ENCODE measurements at places on chromosomes 5 and 9.

DNA sequence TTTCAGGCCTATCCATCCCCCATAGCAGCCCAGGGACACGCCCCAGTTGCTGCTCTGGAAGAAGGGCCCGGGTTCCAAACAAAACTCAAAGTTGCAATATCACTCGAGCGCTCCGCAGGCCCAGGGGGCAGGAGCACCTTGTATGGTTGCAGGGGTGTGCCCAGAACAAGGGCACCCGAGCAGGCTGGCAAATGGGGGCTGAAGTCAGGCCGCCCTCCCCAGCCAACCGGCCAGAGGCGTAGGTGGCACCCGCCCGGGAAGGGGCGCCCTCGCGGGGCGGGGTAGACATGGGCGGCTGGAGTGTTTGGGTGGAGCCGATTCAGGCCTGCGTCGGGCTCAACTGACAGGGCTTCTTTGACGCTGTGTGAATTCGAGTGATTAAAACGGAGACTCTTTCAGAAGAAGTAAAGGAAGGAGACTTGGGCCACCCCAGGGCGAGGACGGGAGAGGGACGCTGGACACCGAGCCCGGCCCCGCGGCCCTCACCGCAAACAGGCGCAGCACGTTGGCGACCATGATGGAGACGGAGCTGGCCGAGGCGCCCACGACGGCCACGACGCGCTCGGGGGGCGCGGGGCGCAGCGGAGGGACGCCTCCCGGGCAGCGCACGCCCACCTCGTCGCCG is 1.1 kb downstream of the GRM6 start:
- DNase-seq: no peak

GRCh38 chr9:71824257-71824656 is 55.9 kb upstream of the CEMIP2 start:
- no peak for DNase-seq

GRCh38 chr5:147558826-147559225 is 49.0 kb upstream of the DPYSL3 start:
- DNase-seq: no peak

DNA sequence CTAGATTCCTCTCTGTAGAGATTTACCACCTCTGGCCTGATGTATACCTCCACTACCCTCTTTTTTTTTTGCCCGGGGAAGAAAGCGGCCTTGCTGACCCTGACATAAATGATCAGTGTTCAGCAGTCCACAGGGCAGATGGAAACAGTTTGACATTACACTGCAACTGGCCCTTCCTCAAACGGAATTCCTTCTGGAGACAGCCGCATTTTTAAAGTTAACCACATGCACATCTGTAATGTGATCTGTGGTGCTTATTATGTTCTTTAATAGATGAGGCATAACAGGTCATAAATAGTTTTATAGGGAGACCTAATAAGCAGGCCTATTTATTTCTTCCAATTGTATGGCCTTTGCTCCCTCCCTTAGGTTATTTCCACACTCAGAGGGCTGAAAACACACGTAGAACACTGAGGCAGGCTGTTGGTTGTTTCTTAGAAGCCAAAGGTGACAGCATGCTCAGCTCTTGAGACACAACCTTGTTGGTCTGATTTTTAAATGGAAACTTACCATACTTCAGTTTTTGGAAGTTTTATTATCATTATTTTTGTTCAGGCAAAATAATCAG is 84.0 kb upstream of the APC start:
- no peak for DNase-seq

DNA sequence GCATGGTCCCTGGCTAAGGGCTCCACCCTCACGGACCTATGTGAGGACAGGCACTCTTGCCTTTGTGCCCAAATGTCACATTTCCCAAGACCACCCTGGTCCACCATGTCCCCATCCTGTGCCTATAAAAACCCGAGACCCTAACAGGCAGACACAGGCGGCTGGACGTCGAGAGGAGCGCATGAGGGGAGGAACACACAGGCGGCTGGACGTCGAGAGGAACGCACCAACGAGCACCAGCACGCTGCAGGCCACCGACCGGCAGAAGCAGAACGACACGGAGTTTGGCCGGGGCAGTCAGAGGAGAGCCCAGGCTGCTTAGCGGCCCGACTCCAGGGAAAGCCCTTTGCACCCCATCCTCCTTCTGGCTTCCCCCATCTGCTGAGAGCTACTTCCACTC is 119.9 kb downstream of the ADAMTS2 start:
- DNase-seq: no peak

DNA sequence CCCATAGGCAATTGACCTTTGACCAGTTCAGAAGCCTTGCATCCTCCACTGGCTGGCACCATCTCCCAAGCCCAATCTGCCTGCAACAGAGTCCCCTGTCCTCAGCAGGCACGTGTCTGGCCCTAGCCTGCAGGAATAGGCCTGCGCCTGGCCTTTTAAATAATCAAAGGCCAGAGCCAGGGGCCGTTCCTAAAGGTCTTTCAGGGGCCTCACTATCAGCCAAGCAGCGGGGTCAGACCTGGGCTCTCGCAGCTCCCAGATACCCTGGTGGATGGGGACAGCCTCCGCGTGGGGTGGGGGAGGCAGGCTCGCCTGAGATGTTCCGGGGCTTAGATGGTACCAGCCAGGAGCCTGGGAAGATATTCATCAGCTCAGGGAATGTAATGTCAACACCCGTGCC is 32.6 kb downstream of the SLC6A3 start:
- DNase-seq: no peak

GRCh38 chr5:175123542-175123941 is 320.4 kb downstream of the DRD1 start:
- no peak for DNase-seq

GRCh38 chr9:79567671-79568098 is 4.1 kb upstream of the TLE4 start:
- no peak for DNase-seq

- DNase-seq: no peak
Measured at GRCh38 chr9:129487658-129488483, 133.0 kb downstream of the C9orf50 start.

GRCh38 chr9:98861781-98862504 is 54.5 kb downstream of the GALNT12 start:
- DNase-seq: no peak

DNA sequence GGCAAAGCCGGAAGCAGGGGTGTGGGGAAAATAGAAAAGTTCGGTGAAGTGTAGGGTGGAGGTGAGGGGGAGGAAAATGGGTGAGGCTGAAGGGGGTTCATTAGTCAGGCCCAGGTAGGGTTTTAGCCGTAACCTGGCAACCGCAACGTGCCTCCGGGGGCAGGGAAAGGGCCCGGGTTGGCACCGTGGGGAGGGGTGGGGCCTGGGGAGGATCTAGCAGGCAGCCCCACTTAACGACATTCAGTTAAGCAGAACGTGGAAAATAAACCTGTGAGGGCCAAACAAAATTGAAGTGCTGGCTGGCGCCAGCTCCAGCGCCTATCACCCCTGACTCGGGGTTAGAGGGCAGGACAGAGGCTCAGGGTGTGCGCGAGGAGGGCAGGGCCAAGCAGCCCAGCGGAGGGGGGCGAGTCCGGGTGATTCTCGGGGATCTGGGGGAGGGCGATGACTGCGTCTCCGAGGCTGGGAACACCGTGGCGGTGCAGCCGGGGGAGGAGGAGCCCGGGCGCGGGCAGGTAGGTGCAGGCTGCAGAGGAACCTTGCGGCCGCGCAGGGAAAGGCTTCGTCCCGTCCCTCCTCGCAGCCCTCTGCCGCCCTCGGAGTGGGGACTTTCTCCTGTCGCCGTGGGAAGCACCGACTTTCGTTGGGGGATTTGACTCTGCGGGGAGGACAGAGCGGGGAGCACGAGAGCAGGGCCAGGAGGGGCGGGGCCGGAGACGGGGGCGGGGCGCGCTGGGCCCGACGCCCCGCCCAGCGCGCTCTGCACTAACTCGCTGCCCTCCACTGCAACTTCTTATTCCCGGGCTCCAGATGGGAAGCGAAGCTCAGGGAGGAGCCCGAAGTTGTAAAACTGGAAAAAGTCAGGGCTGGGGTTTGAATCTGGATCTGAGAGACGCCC is 5.1 kb downstream of the RGS14 start:
- peak; percentile 37 for DNase-seq

DNA sequence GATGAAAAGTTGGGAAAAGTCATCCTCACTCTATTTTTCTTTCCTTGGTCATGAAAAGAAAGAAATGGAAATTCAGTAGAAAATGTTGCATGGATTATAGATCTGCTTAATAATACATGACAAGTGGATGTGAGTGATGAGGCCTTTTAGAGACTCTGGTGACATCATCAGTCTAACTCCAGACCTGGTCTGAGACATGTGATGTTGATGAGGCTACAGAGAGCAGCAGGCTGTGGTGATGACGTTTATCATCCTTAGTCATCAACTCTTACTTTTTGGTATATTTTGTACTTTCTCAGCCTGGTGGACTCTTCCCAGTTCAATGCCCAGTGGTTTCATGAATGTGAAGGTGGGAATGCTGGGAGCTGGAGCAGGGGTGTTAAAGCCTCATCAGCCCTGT is 116.4 kb downstream of the TTLL11 start:
- DNase-seq: no peak

GRCh38 chr5:65243161-65243560 is 238.6 kb downstream of the ADAMTS6 start:
- DNase-seq: no peak

GRCh38 chr9:9002826-9003583 is 1203.4 kb upstream of the DMAC1 start:
- DNase-seq: no peak

- DNase-seq: no peak
Measured at GRCh38 chr9:83372957-83373356, 165.2 kb downstream of the FRMD3 start.

DNA sequence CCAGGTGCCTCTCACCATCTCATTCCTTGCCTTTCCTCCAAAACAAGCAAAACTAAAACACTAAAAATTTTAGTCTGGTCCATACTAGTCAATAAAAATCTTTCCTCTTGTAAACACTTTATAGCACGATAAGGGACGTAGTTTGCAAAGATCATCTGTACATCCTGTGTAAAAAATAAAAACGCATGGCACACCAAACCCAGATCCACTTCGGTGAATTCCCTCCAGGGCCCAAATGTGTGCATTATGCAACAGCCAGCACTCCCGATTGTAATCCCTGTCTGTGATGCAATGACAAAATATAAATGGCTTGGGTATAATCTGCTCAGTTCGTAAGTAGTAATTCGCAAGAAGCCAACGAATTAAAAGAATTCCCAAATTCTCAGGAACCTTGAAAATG is 1.4 kb downstream of the FAM169A start:
- no peak for DNase-seq

GRCh38 chr5:116576053-116576713 is 1.6 kb upstream of the SEMA6A start:
- no peak for DNase-seq

DNA sequence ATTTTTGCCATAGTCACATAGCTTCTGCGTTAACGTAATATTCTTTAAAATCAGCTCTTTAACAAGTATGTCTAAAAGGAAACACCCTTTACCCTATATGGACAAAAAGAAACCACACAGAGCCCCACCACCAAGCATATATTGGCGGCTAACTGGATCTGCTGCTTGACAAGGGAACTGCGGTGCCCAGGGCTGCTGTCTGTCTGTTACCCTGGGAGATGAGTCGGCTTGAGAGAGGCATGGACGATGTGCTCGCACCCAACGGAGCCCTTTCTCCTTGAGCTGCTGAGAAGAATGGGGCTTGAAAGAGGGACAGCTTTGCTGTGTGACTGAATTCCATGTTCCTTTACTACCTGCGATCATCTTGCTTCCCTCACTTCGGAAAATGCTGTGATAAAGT is 158.6 kb upstream of the SHB start:
- DNase-seq: no peak

DNA sequence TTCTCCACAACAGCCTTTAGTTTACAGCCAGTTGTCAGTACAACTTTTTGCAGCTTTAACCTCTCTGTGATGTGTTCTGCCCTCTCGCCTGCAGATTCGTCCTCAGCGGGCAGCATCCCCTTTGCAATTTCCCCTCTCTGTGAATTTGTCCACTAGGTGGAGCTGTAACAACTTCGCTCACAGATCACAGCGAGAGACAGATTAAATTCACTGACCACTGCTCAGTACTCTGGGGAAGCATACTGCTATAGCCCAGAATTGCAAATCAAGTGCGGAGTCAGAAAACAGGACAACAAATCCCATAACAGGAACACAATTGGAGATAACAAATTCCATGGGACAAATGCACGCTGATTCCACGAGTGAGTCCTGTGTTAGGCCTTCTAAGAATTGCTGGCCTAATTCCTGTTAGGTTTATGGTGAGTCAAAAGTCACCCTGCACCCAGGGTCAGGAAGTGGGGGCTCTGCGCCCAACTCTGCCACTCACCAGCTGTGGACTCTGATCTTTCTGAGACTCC is 2124.9 kb downstream of the MAT2B start:
- DNase-seq: no peak

GRCh38 chr5:2141254-2142000 is 258.7 kb upstream of the IRX4 start:
- no peak for DNase-seq

GRCh38 chr9:79433703-79434102 is 138.1 kb upstream of the TLE4 start:
- DNase-seq: no peak

DNA sequence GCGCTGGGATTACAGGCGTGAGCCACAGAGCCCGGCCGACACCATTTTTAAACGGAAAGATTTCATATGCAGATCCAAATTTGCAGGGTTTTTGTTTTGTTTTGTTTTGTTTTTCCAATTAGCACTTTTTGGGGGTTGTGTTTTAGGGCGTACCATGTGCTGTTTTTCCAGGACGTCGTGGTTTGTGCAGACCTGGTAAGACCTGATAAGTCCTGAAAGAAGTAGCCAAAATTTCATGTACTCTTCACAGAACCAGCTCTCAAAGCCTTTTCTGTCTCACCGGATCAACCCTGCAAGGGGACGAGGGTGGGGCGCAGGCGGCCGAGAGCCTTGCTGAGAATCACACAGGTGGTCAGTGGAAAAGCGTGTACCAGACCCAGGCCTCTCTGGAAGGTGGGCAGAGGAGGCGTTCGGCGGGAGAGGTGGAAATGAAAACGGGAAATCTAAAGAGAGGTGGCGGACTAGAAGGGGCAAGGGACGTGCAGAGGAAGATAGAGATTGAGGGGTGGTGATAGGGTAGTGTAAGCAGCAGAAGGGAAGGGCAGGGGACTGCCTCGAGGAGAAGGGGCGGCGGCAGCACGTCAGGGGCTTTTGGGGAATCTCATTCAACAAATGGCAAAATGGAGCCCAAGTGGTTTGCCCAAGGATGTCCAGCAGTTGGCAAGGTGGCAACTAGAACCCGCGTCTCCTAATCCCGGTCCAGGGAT is 1.1 kb upstream of the FAF2 start:
- no peak for DNase-seq

DNA sequence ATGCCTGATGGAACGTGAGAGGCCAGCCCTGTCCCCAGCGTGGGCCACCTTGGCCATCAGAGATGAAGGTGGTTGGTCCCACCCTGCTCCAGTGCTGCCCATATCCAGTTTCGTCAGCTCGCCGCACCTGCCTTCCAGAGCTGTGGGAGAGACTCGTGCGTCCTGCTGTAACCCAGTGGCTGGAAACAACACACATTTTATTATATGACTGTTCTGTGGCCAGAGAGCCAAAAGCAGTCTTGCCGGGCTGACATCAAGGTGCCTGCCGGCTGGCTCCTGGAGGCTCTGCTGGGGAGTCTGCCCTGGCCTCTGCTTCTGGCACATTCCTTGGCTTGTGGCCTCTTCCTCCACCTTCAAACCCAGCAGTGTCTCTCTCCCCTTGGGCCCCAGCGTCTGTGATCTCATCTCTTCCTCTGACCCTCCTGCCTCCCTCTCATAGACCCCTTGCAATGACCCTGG is 94.7 kb downstream of the RXRA start:
- no peak for DNase-seq

GRCh38 chr9:1096155-1096964 is 46.2 kb downstream of the DMRT2 start:
- no peak for DNase-seq
